ENCODE measurements at places on chromosomes 7 and 10. TPM values are rescaled to one million over a fixed set of nuclear protein-coding genes. Genes with fewer than 3 reads are reported as not detected.

The SPDYE2 gene
- not detected for total RNA-seq

The CYP26C1 gene
- total RNA-seq = not detected

The GPRIN2 gene
- total RNA-seq = not detected

The CRHR2 gene
- total RNA-seq = not detected

The TMEM213 gene
- not detected for total RNA-seq

The GPR26 gene
- not detected for total RNA-seq

The CACUL1 gene
- 19.9 TPM for total RNA-seq

The CRTAC1 gene
- total RNA-seq = not detected

The FAM25A gene
- not detected for total RNA-seq

The CH25H gene
- total RNA-seq = not detected

The ASB10 gene
- total RNA-seq = not detected

The SLC26A4 gene
- total RNA-seq = 0.18 TPM

The NRP1 gene
- total RNA-seq = 221 TPM

The TET1 gene
- 2.8 TPM for total RNA-seq

The METTL27 gene
- 16.8 TPM for total RNA-seq

The HMX3 gene
- total RNA-seq = not detected

The CPA1 gene
- total RNA-seq = not detected

The SPDYE16 gene
- total RNA-seq = not detected

The SLC18A3 gene
- not detected for total RNA-seq

The UPK3B gene
- not detected for total RNA-seq

The AKR1C8 gene
- not detected for total RNA-seq

The BHLHA15 gene
- not detected for total RNA-seq

The TIMM23B gene
- 7.4 TPM for total RNA-seq

The CYP2C19 gene
- not detected for total RNA-seq

The MMP21 gene
- not detected for total RNA-seq

The PYROXD2 gene
- total RNA-seq = 2.3 TPM

The FKBP6 gene
- total RNA-seq = not detected

Data from myometrial cell (primary cell).